ENCODE measurements at places on chromosomes 7 and 10. TPM values are rescaled to one million over a fixed set of nuclear protein-coding genes. Genes with fewer than 3 reads are reported as not detected.

INMT gene
- 5.0 TPM for total RNA-seq

POLR2J gene
- total RNA-seq: 26.2 TPM

DNA sequence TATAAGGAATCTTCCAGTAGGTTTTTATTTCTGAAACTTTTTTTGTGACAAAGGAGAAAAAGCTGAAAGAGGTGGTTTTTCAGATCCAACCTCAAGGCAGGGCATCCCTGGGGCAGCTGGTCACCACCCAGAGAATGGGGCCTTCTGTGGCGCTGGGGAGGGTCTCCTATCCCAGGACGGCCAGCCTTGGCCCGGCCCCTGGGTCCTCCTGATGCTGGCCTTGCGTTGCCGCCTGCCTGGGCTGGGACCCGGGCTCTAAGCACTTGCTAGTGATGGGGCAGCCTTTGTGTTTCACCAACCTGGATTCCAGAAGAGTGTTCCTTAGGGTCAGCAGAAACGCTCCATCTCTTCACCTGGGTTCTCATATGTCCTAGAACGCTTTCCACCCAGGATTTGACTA lies 16.3 kb downstream of the SHH start:
- no peak for DNase-seq

- DNase-seq: peak; percentile 85
Measured at GRCh38 chr10:58967551-58968388, 208.7 kb upstream of the PHYHIPL start.

DNA sequence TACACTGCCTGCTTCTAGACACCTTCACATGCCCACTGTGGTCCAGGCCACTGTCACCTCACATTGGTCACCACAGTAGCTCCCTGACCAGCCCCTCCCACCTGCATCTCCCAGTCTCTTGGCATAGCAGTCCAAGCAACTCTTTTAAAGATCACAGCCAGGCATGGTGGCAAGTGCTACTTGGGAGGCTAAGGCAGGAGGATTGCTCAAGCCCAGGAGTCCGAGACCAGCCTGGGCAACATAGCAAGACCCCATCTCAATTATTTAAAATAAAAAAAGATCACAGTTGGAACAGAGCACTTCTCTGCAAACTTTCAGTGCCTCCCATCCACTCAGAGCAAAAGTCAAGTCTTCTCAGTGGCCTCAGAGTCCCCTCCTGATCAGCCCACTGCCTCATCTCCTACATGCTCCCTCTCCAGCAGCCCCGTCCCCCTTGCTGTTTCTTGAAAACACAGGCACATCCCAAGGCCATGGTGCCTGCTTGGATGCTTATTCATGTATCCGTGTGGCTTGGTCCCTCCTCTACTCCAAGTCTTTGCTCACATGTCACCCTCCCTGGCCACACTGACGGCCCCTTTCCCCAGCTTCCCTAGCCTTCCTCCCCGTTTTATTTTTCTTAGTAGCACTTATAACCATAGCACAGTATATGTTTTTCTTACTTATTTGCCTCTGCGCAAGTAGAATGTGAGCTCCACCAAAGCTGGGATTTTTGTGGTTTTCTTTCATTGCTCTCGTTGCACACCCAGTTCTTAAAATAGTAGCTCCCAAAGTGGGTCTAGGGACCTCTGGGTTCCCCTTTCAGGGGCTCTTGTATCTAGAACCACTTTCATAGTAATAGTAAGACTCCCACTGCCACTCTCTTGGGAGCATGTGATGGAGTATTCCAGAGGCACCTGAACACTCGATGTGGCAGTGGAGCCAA lies 19.5 kb downstream of the TSPAN15 start:
- no peak for DNase-seq

GRCh38 chr7:3067193-3067592 lies 23.5 kb upstream of the CARD11 start:
- DNase-seq: no peak

All from neural progenitor cell (in vitro differentiated cells).